ENCODE measurements at places on chromosomes 12 and 14.

DNA sequence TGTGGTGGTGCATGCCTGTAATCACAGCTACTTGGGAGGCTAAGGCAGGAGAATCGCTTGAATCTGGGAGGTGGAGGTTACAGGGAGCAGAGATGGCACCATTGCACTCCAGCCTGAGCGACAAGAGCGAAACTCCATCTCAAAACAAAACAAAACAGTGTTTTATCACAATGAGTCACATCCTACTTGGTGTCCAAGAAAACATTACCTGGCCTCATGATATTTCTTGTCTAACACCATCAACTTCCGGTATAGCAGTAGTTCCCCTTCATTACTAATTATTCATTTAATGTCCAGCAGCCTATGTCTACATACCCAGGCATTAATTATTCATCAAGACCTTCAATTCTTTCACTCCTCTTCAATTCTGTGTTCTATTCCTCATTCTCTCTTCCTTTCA lies 115.5 kb downstream of the CCDC59 start:
- H3K27me3 ChIP-seq = no peaks in the 10 kb centered on the region
- H3K4me3 ChIP-seq = no peak overlapping the region
- H3K4me1 ChIP-seq = no peaks in the 10 kb centered on the region
- H3K27ac ChIP-seq = no peak overlapping the region
- DNase-seq = no peak

GRCh38 chr12:71460850-71461609 lies 21.4 kb downstream of the LGR5 start:
- H3K4me1 ChIP-seq = no peaks in the 10 kb centered on the region
- DNase-seq = no peak
- no peaks in the 10 kb centered on the region for H3K27me3 ChIP-seq
- no peaks in the 10 kb centered on the region for H3K36me3 ChIP-seq
- H3K4me3 ChIP-seq = no peak overlapping the region
- H3K27ac ChIP-seq = no peak overlapping the region

DNA sequence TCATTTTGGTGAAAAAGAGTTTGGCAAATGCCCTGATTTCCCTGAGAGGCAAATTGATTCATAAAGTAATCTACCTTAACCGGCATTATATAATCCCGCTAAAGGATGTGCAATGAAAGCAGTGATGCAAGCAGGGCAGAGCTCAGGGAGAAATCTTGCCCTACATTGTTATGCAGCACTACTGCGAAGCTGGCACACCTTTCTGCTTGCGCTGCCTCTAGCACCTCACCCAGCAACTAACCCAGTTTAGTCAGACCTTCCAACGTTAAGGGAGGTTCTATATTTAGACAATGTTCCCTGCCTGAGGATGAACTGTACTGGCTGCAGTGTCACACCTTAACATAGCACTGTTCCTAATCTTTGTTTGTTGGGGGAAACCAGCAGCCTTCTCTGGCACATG lies 60.8 kb upstream of the CCDC196 start:
- H3K27ac ChIP-seq = no peak overlapping the region
- no peak for DNase-seq
- H3K4me3 ChIP-seq = no peak overlapping the region
- no peaks in the 10 kb centered on the region for H3K27me3 ChIP-seq

- no peak for DNase-seq
- no peak overlapping the region for H3K27ac ChIP-seq
- no peaks in the 10 kb centered on the region for H3K4me1 ChIP-seq
Measured at GRCh38 chr14:73526036-73526984, 10.6 kb upstream of the ACOT1 start.

GRCh38 chr12:76713986-76714385 lies 49.9 kb upstream of the ZDHHC17 start:
- no peaks in the 10 kb centered on the region for H3K36me3 ChIP-seq
- H3K4me3 ChIP-seq = no peak overlapping the region
- H3K27ac ChIP-seq = no peak overlapping the region
- no peaks in the 10 kb centered on the region for H3K27me3 ChIP-seq
- DNase-seq = no peak

- no peak overlapping the region for H3K4me3 ChIP-seq
- H3K27ac ChIP-seq = no peak overlapping the region
- no peaks in the 10 kb centered on the region for H3K36me3 ChIP-seq
- DNase-seq = no peak
- H3K27me3 ChIP-seq = no peaks in the 10 kb centered on the region
Measured at GRCh38 chr12:107458163-107458562, 227.4 kb upstream of the PWP1 start.

- H3K27ac ChIP-seq = peak overlapping the region; percentile 80
- peak overlapping the region; percentile 84 for H3K4me3 ChIP-seq
- peaks cover 10% of the 10 kb centered on the region for H3K4me1 ChIP-seq
- H3K36me3 ChIP-seq = peaks cover 12% of the 10 kb centered on the region
Measured at GRCh38 chr12:111841236-111841749, 735 bp upstream of the MAPKAPK5 start.

- H3K27ac ChIP-seq = no peak overlapping the region
- H3K4me1 ChIP-seq = no peaks in the 10 kb centered on the region
- no peak overlapping the region for H3K4me3 ChIP-seq
- H3K27me3 ChIP-seq = no peaks in the 10 kb centered on the region
- DNase-seq = no peak
- H3K36me3 ChIP-seq = no peaks in the 10 kb centered on the region
Measured at GRCh38 chr12:118714051-118714460, 267.3 kb upstream of the SRRM4 start.

DNA sequence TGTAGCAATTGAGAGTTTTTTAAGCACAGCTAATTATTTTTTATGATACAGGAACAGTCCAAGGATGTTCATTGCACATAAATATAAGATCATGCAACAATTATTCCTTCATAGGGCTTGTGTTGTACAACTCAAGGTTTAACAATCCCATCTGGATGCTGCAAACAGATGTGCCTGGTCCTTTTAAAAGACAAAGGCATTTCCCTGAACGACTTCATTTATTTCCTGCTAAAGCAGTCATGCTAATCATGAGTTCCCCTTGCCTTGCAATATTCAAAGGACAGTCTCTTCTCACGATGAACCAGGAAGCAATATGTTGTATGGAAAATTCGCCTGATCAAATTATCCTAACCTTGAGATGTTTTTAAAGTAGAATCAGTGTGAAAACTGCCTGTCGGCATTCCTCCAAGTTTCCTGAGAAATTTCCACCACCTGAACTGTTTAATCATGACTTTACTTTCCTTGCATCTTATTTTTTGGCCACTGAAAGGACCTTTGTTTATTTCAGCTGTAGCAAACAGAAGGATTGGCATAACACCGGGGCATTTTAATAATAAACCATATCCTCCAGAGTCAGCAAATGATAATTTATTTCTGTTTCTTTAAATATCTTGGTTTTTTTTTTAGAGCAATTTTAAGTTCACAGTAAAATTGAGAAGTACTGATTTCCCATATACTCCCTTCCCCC lies 33.9 kb upstream of the TSPAN8 start:
- no peaks in the 10 kb centered on the region for H3K36me3 ChIP-seq
- H3K4me1 ChIP-seq = no peaks in the 10 kb centered on the region
- DNase-seq = no peak

DNA sequence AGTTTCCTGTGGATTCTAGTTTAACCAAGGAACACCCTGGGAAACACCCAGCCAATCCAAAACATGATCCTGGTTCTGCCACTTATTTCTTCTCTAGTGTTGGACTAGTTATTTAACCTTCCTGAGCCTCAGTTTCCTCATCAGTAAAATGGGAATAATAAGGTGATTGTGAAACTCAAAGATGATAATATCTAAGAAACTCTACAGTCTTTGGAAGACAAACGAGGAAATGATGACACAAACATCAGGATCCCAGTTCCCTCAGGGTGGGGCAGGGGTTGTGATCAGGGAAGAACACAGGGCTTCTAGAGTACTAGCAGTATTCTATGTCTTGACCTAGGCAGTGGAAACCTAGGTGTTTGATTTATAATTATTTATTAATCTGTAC lies 18.1 kb upstream of the TMEM106C start:
- H3K36me3 ChIP-seq = no peaks in the 10 kb centered on the region
- no peak for DNase-seq
- H3K4me1 ChIP-seq = no peaks in the 10 kb centered on the region
- peaks cover 44% of the 10 kb centered on the region for H3K27me3 ChIP-seq

GRCh38 chr14:51897791-51898355 lies 37.5 kb downstream of the GNG2 start:
- no peak overlapping the region for H3K4me3 ChIP-seq
- no peaks in the 10 kb centered on the region for H3K27me3 ChIP-seq
- H3K27ac ChIP-seq = no peak overlapping the region
- no peak for DNase-seq
- peaks cover 10% of the 10 kb centered on the region for H3K4me1 ChIP-seq
- no peaks in the 10 kb centered on the region for H3K36me3 ChIP-seq

DNA sequence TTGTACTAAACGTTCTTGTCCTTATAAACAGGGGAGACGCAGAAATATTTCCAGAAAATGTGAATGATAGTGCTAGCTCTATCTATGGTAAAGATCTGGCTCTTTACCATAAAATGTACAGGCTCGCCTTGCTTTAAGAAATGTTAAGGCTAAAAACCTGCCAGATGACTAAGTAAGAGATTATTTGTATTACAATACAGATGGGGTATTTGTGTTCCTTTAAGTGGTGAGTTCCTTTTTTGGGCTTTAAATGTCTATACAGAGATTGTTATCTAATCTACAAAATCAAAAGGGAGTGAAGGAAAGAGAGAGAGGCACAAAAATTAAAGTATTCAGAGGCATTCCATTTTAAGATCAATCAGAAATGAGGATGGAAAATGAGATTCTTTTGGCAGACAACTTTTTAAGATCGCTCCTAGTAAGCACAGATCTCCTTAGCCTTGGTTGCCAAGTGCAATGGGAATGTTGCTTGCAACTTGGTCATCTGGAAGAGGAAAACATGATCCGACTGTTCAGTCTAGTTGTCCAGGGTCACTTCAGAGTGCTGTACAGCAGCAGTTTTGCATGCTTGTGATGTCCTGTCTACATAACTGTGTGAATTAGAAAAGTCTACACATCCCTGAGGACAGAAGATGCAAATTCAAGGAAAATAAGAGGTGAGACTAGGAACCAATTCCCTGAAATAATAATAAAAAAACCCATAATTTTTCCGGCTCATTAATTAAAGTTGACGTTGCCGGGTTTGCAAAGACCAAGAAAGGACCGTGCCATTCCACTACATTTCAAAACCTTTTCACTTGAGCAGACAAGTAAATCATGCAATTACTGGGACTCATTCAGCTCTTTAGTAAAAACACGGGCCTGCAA lies 380.8 kb downstream of the EGLN3 start:
- no peak overlapping the region for H3K27ac ChIP-seq
- H3K36me3 ChIP-seq = no peaks in the 10 kb centered on the region
- no peaks in the 10 kb centered on the region for H3K4me1 ChIP-seq
- no peak overlapping the region for H3K4me3 ChIP-seq
- no peak for DNase-seq
- no peaks in the 10 kb centered on the region for H3K27me3 ChIP-seq

DNA sequence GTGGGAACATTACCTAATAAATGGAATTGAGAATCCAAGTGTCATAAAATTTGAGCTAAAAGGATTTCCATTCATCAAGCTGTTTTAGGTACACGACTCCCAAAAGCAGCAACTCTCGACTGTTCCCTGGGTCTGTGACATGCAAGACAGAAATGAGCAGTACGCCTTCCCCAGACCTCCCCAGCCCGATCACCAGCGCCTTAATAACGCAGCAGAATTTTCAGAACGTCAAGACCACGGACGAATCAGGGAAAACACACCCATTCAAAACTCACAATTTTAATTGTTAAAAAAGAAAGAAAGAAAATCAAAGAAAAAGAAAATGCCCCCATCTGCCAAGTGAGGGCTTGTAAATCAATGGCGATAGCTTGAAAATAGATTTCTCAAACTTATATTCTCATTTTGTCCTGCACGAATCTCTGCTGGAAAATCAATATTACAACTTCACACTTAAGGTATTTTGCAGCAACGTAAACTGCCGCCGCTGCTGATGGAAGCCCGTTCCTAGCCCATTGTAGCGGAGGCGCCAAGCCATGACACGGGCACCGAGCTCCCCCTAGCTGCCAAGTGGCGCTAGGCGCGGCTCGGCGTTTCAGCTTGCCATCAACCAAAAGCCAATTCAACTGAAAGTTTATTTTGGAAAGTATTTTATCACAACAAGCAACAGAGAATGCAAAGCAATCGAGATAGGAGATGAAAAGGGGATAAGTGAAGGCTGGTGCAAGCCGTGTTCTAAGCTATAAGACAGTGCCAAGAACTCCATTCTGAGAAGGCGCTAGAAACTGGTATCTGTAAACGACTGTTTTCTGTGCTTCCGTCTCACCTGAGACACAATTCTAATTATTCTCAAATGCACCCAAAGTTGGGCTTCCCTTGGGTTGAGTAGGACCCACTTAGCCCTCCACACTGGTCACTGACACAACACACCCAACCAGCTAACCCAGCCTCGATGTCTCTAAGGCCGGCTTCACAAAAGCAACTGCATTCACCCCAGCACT lies 5.5 kb downstream of the BCL11B start:
- peak overlapping the region; percentile 99 for H3K27ac ChIP-seq
- peaks cover 33% of the 10 kb centered on the region for H3K4me1 ChIP-seq
- peak overlapping the region; percentile 90 for H3K4me3 ChIP-seq
- no peaks in the 10 kb centered on the region for H3K27me3 ChIP-seq
- DNase-seq = peak; percentile 88

DNA sequence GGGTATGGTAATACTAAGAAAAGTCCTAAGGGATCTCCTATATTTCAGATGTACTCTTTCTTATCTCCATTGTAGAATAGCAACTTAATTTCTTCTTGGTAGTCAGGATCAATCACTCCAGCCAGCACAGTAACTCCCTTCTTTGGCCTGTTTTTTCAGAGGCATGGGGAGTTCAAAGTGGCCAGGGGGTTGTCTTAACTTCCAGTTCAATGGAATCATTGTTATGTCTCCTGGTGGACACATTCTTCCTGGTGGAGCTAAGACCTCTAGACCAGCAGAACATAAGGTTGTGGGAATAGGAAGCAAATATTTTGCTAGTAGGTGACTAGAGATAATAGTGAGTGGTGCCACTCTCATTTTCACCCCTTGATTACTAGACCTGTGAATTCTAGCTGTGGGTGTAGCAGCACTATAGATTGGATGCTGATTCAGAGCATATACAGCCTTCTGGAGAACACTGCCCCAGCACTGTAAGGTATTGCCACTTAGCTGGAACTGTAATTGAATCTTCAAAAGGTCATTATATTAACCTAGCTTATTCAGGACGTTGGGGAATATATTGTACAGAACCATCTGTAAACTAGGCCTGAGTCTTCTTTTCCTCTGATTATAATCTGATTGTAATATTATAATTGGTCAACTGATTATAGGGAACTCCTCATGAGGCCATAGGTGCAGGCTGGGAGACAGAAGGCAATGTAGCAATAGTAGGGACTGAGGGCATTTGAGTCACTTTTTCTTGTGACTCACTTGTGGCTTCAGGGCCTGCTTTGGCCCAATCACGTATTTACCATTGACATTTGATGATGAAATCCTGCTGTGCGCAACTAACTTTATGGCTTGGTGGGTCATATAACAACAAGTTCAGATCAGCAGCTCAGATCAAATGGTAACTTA lies 60.2 kb upstream of the ATP2B1 start:
- H3K27me3 ChIP-seq = no peaks in the 10 kb centered on the region
- no peak overlapping the region for H3K27ac ChIP-seq
- DNase-seq = no peak
- H3K4me1 ChIP-seq = peaks cover 7% of the 10 kb centered on the region

GRCh38 chr14:32077081-32078022 lies at the start of gene ARHGAP5:
ARHGAP5 (plus strand) TSS chr14:32077304; CDS start chr14:32090670, 13,366 bp downstream.
- DNase-seq = peak; percentile 65
- peak within 1 kb of the TSS; percentile 70 for H3K4me3 ChIP-seq
- H3K36me3 ChIP-seq = no peaks in the 10 kb centered on the region
- peaks cover 12% of the 10 kb centered on the region for H3K4me1 ChIP-seq

GRCh38 chr12:119363490-119363889 lies 29.0 kb downstream of the CCDC60 start:
- no peaks in the 10 kb centered on the region for H3K4me1 ChIP-seq
- H3K27me3 ChIP-seq = peaks cover 3% of the 10 kb centered on the region
- H3K4me3 ChIP-seq = no peak overlapping the region
- no peaks in the 10 kb centered on the region for H3K36me3 ChIP-seq

Data from T-cell (primary cell).